ENCODE measurements at places on chromosomes 1 and 21.

DNA sequence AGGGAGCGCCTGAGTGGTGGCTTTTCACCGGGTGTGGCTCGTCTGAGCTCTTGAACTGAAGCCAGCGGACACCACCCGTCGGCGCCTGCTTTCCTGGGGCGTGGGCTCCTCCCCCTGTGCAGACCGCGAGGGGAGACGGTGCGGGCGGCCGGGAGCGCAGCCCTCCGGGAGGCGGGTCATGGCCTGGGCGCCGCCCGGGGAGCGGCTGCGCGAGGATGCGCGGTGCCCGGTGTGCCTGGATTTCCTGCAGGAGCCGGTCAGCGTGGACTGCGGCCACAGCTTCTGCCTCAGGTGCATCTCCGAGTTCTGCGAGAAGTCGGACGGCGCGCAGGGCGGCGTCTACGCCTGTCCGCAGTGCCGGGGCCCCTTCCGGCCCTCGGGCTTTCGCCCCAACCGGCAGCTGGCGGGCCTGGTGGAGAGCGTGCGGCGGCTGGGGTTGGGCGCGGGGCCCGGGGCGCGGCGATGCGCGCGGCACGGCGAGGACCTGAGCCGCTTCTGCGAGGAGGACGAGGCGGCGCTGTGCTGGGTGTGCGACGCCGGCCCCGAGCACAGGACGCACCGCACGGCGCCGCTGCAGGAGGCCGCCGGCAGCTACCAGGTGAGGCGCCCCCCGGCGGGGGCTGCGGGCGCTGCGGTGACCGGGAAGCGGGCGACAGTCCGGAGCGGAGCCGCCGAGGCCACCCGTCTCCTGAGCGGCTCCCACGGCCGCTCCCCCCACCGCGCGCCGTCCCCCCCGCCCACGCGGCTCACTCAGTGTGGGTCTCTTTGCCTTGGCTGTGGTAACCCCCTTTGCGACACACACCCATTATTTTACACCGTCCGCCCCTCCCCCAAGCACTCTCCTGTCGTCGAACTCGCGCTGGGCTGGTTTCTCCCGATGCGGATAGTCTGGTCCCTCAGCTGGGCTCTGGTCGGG, at the start of gene TRIM58:
Gene TRIM58, plus strand, starts transcription at position 119 of the 916 bp plus-strand sequence. Its CDS starts 60 bp downstream, at position 179.
- no peak for DNase-seq

DNA sequence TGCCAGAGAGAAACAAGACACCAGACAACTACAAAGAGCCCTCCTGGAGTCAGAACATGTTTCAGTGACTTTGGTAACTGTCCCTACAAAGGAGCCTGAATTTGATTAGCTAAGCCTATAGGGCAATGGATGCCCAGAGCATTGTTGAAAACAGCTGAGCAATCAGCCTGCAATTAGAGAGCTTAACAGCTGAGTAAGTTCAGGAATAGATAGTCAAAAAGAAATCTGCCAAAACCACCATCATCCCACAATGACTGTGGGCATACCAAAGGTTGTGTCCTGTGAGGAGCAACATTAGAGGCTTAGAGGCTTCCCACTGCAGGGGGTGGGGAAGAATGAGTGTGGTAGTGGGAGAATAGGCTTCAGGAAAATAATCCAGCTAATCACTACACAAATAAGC, 32.1 kb downstream of the SH3BP5L start:
- no peak for DNase-seq

- no peak for DNase-seq
These were observed 4.0 kb upstream of the LAMC1 start for GRCh38 chr1:183019139-183019740.

GRCh38 chr1:63548303-63548702, 25.0 kb downstream of the EFCAB7 start:
- no peak for DNase-seq

DNA sequence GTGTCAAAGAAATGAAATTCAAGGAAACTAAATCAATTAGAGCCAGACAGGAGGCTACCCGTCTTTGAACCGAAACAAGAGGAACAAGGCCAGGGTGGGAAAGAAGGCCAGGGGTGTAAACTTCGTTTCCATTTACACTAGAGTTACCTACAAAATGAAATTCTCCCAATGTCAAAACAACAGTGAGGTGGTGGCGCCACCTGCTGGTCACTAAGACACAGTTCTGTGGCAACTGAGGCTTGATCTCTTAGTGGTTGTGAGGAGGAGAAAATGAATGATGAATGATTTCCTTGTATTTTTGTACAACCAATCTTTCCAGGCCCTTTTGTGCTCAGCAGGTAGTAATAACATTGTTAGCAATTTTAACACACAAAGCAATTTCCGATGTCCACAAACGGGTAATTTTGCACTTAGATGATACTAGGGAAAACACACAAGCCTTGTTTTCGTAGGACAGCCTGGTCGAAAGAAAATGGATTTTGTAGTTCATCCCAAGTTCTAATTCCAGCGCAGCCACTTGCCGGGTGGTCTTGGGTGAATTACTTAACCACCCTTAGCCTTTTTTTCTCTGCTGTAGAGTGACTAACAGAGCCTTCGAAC, 54.8 kb upstream of the SOD1 start:
- peak; percentile 57 for DNase-seq

DNA sequence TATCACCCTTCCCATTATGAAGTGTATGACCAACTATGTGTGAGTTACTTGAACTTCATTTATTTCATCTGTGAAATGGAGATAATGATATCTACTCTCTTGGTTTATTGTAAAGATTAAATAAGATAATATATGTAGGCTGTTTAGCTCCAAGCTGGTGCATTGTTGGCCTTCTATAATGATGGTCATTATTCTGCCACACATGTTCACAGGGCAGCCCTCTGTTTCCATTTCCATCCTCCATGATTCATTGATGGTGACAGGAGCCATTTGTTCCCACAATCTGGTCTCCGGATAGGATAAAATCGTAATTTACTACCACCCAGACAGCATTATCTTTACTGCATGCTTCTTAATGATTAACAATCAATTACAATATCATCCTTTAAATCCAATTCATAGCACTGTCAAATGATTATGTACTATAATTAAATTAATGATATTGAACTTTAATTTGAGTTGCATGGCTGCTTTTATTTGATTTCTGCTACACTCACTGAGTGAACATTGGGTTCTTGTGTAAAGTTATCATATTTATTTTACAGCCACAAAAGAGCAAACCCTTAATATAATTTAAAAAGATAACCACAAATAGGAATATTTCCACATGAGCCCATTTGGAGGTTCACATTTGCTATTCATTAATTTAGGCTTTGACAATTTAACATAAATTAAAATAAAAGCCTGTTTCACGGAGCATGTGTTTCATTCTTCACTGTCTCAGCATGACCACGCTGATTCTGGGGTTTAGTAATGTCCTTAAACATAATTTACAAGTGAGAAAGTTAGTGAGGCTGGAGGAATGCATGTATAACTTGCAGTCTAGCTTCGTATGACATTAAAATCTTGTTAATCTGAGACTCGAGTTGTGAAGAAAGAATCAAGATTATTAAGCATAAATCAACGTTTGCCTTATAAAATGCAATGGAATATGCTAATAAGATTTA, 596.4 kb upstream of the ZRANB2 start:
- DNase-seq: no peak

- DNase-seq: no peak
These were observed 109.7 kb downstream of the PLXNA2 start for GRCh38 chr1:208134491-208134890.

GRCh38 chr1:192573499-192573898, 2.1 kb upstream of the RGS1 start:
- DNase-seq: no peak

DNA sequence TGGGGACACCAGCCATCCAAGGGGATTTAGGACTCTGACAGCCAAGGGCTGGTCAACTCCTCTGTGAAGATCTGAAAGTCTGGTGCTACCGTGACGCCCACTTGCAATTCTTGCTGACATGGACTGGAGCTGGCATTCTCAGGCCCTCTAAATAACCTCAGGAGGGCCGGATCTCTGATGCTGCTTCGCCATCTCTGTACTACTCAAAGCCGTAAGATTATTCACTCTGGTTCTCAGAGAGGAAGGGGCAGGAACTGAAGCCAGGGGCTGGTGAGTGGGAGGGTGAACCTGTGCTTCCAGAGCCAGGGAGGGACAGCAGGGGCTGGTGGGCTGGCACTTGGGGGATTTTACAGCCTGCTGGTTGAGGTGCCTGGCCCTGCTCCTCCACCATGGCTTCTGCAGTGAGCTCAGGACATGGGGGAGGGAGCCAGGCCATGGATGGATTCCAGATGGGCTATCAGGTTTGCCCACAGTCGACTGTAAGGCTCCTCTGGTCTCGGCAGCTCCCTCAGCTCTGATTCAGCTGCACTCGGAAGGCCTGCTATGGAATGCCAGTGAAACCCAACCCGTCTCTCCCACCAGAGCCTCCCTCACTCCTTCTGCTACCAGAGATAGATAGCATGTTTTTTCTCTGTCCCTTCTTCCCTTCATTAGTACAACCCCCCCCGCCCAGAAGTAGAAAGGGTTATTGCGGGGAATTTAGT, 84.5 kb downstream of the PLXNA2 start:
- DNase-seq: no peak

DNA sequence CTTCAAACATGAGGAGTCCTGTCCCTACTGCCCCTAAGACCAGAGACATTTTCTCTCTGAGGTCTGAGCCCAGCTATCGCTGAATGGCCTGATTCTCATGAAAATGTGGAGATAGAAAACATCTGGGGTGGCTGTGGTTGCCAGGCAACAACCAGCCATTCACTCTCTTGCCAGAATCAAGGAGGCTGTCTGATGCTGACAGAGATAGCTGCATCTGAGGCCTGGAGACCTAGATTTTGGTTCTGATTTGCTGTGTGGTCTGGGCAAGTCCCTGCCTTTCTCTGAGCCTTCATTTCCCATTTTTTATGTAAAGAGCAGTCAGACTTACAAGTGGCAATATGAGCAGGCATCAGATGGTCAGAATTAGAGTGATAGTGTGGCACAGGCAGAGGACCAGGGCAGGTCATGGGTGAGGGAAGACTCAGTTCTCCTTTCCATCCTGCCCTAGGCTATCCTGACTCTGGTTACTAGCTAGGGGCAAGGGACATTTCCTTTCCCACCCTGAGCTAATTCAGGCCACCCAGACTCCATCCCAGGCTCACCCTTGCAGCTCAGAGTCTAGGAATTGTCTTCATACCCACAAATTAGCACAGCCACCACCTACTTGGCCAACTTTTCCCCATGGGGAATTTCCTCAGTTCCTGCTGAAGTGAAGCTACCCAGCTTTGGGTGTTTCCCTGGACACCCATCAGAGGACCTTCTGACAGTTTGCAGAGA, 20.0 kb upstream of the RNF19B start:
- no peak for DNase-seq

- no peak for DNase-seq
These were observed 307.1 kb upstream of the RRP15 start for GRCh38 chr1:217977943-217978342.

DNA sequence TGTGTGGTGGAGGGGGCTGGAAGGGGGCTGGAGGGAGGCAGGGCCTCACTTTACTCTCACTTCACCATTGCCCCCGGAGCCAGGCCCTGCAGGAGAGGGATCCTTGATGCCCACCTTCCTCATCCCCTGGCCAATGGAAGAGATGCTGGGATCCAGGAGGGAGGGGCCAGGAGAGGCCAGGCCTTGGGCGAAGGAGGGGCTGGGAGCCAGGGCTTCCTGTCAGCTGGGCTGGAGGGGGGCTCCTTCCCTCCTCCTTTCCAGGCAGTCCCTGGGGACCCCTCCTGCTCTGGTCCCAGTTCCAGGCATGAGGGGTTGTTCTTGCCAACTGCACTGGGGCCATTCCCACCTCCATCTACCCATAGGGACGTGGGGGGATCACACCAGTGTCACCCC, 5.7 kb downstream of the AHDC1 start:
- DNase-seq: no peak

DNA sequence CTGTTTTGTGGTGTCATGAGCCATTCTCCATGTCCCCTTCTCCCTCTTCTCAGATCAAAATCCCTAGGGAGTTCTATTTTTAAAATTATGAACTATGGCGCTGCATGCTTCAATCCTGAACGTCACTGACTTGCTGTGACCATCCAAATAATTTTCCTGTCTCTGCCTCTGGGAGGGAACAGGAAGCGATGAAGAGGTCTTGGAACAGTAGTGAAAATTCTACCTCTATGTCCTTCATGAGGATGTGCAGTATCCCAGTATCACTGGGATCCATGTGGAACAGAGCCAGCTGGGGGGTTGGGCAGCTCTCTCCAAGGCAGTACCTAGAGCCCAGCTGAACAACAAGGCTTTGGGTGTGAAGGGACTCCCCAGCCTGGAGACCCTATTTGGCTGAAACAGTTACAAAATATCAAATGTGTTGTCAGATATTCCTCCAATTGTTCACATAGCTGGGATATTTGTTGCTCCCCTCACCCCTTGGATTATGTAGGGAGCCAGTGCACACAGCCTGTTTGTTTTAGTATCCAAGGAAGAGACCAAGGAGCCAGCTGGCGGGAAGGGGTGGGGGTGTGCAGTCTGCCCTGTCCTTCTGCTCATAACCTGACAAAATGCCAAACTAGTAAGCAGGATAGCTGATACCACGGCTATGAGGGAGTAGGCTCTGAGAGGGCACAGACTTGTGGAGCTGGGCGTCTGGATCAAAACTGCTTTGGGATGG, 7.6 kb downstream of the DCLRE1B start:
- no peak for DNase-seq

DNA sequence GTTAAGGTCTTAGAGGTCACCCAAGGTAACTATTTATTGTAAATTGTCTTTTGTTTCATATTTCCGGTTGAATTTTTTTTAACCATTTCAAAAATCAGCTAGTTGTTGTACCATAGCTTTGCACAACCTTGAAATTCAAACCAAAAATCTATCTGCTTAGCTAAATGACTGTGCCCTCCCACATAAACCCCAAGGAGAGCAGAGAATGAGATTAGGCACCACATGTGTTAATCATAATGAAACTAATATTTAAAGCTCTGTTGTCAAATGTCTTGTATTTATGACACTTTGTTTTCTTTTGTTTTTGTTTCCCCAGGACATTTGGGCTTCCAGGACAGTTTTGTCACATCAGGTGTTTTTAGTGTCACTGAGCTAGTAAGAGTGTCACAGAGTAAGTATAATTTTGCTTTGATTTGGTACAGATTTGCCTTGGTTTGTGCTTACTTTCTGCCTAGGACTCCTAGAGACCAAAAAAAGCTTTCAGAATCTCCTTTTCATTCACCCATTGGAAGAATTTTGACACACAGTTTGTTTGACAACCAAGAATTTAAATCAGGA, 249.9 kb downstream of the NFIA start:
- no peak for DNase-seq

GRCh38 chr1:27597516-27598294, 6.2 kb downstream of the AHDC1 start:
- no peak for DNase-seq

- DNase-seq: no peak
These were observed 45.5 kb upstream of the ECE1 start for GRCh38 chr1:21335750-21336224.

GRCh38 chr1:228920831-228921230, 185.6 kb downstream of the RHOU start:
- DNase-seq: no peak

GRCh38 chr1:185769136-185769535, 34.9 kb downstream of the HMCN1 start:
- DNase-seq: no peak

- DNase-seq: peak; percentile 72
These were observed 25.4 kb upstream of the RGS16 start for GRCh38 chr1:182629499-182630096.
